ENCODE measurements at places on chromosomes 4 and X.
A peak's percentile ranks its signal among the peaks of the same experiment; 100 is the strongest.

GRCh38 chr4:143353797-143354196 is 17.1 kb downstream of the GAB1 start:
- no peak for DNase-seq

GRCh38 chrX:37753384-37753783 is 26.5 kb upstream of the CYBB start:
- DNase-seq = no peak

- DNase-seq = peak; percentile 51
Measured at GRCh38 chrX:10110984-10111363, 45.8 kb upstream of the CLCN4 start.

DNA sequence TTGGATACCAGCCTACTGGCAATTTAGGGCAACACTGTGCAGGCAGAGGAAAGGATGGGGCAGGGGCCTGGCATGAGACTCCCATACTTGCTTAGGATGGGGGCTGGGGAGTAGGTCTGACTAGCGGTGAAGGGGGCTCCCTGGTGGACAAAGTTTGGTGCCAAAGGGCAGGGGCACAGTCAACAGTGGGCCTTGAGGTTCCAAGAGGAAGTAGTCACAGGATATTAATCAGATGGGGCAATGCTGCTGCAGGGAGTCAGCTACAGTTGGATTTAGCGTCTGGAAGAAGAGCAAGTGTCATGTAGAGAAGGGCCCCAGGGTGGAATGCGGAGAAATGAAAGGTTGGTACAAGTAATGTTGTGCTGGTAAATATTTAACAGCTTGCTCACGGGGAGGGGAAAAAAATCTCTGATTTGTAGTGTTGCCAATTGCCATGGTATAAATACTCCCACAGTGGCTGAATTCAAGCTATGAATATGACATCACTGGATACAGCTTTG is 139.4 kb downstream of the PJA1 start:
- DNase-seq = no peak

- DNase-seq = no peak
Measured at GRCh38 chr4:173651651-173652282, 121.7 kb upstream of the HAND2 start.

DNA sequence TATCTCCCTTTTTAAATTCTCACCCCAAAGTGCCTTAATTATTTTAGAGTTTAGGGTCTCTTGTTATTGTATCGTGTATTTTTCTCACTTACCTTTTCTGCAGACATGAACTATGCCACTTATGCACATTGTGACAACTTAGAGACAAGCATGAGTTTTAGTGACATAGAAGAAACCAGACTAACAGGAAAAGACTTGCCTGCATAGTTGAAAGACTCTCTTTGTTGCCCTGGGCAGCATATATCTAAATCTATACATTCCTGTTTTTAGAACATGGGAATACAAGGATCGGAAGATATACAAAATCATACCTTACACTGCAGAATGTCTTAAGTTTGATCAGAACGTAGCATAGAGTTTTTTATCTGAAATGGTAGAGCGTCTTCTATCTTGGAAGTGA is 45.1 kb upstream of the ANKRD17 start:
- no peak for DNase-seq

- no peak for DNase-seq
Measured at GRCh38 chrX:148146121-148146520, 165.0 kb downstream of the FMR1NB start.

DNA sequence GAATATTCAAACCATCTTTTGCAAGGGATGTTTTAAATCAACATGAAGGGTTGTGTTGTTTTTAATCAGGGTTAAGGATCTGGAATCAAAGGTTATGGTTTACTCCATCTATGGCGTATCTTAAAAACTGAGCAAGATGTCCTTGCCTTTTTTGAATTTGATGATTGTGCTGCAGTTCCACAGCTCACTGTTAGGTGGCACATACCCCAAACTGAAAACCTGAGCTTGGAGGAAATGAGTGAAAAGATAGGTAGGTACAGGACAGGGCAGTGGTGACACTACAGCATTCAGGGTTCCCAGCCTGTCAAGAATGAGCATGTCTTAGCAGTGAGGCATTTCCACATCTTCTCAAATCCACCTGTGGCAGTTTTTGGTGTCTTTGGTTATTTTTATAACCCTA is 13.1 kb upstream of the EOLA1 start:
- DNase-seq = peak; percentile 13

DNA sequence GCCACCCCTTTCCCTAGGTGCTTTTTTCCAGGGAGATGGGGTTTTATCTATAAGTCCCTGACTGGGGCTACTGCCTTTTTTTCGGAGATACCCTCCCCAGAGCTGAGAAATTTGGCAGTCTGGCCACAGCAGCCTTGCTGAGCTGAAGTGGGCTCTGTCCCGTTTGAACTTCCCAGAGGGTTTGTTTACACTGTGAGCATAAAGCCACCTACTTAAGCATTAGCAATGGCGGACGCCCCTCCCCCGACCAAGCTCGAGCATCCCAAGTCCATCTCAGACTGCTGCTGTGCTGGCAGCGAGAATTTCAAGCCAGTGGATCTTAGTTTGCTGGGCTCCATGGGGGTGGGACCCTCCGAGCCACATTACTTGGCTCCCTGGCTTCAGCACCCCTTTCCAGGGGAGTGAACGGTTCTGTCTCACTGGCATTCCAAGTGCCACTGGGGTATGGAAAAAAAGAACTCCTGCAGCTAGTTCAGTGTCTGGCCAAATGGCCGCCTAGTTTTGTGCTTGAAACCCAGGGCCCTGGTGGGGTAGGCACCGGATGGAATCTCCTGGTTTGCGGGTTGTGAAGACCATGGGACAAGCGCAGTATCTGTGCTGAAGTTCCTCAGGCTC is 456.4 kb upstream of the HTR2C start:
- no peak for DNase-seq

DNA sequence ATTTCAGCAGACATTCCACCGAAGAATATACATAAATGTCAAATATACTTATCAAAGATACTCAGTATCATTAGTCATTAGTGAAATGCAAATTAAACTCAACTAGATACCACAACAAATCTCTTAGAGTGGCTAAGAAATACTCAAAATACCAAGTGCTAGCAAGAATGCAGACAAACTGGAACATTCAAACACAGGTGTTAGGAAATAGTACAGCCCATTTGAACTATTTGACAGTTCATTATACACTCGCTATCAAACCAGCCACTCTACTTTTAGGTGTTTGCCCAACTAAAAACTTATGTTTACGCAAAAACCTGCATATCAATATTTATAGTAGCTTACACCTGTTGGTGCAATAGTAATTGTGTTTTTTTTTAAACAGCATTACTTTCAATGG is 8.8 kb downstream of the ADAM29 start:
- DNase-seq = no peak

DNA sequence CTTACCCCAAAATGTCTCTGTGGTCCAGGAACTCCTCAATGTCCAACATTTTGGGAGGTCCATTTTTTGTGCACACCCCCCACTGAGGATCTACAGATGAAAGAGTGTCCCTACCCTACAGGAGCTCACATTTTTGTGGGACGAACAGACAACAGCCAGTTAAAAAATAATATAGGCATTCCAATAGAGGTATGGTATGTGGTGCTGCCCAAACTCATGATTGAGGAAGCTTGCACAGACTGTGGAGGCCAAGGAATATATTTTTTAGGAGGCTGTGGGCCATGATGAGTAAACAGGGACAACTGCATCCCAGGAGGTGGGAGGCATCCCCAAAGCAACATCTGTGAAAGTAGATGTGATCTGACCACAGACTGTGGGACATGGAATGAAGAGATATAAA is 181.0 kb upstream of the HCCS start:
- DNase-seq = no peak

- no peak for DNase-seq
Measured at GRCh38 chr4:185359767-185360446, 35.8 kb downstream of the LRP2BP start.

- DNase-seq = no peak
Measured at GRCh38 chr4:128727658-128728057, 81.8 kb upstream of the JADE1 start.

DNA sequence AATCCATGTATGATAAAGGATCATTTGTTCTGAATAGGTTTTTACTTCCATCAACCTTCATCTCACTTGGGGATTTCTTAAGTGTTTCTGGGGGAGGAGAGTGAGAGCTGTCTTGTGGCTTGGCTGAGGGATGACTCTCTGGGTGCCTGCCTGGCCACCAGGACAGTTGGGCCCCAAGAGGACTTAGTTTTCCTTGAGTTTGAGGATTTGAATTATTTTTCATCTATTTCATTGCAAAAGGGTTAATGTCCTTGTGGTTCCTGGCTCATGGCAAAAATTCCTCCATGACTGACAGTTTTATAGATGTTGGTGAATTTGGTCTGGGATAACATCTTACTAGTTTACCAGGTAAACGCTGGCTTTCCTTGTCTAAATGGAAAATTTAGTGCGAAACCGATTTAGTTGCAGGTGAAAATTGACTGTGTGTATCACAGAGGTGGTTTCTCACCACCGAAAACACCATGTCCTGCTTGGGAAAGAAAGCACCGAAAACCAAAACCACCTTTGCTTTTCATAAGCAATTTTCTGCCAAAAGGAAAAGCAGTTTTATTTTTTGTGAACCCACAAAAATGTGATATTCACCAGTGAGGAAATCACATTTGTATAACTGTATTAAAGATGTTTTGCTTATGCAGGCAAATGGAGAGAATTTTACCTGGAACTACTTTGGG is 331.3 kb upstream of the SFRP2 start:
- no peak for DNase-seq

DNA sequence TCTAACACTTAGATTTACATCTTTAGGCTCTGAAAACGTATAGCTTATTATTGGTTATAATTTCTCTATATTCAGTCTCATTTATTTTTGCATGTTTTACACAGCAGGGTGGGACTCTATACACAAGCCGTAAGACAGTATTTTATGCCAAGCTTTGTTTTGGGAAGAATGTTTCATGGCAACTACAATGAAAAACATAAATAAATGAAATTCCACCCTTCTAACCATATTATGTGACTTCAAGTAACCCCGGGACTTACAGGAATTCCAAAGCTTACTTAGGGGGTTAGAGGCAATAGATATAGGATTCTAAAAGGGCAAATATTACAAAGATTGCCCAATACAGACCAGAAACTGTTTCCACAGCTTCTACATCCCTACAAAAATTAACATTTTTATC is 370.9 kb downstream of the PRR32 start:
- no peak for DNase-seq

- DNase-seq = no peak
Measured at GRCh38 chr4:12724510-12724909, 759.6 kb downstream of the RAB28 start.

- no peak for DNase-seq
Measured at GRCh38 chrX:22249371-22249770, 23.3 kb upstream of the CBLL2 start.

- DNase-seq = no peak
Measured at GRCh38 chr4:93776386-93777080, 52.0 kb upstream of the ATOH1 start.

GRCh38 chr4:113761620-113762185 is at the start of gene CAMK2D:
TSS of gene CAMK2D (minus strand) at chr4:113761738. CDS start at chr4:113761068, 670 bp downstream.
- peak; percentile 95 for DNase-seq

- no peak for DNase-seq
Measured at GRCh38 chr4:20331642-20332041, 79.9 kb downstream of the SLIT2 start.

DNA sequence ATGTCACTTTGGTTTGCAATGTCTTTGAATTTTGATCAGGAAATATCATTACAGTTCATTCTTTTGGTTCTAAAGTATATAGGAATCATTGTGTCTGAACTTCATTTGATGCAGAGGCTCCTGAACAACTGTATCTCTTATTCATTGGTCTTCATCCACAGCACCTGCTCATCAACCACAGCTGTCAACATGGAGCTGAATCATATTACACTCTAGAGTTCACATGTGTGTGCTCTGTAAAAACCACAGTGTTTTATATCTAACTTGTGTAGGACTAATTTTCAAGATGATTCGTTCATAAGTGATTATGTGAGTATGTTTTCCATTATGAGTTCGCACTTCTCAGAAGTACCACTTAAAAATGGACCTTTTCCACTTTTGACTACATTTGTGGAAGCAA is 643.3 kb upstream of the FAM241A start:
- no peak for DNase-seq

Data from stimulated activated CD4-positive, alpha-beta T cell treated with anti-CD3 and anti-CD28 coated beads, Interleukin-4, amount 100 ng/mL, for 4 hours (primary cell).